Stimulated activated CD4-positive, alpha-beta T cell treated with anti-CD3 and anti-CD28 coated beads, Interleukin-1b, Interleukin-23, amount 100 ng/mL, for 1 hour (primary cell): ENCODE measurements at places on chromosomes 11 and 22.

DNA sequence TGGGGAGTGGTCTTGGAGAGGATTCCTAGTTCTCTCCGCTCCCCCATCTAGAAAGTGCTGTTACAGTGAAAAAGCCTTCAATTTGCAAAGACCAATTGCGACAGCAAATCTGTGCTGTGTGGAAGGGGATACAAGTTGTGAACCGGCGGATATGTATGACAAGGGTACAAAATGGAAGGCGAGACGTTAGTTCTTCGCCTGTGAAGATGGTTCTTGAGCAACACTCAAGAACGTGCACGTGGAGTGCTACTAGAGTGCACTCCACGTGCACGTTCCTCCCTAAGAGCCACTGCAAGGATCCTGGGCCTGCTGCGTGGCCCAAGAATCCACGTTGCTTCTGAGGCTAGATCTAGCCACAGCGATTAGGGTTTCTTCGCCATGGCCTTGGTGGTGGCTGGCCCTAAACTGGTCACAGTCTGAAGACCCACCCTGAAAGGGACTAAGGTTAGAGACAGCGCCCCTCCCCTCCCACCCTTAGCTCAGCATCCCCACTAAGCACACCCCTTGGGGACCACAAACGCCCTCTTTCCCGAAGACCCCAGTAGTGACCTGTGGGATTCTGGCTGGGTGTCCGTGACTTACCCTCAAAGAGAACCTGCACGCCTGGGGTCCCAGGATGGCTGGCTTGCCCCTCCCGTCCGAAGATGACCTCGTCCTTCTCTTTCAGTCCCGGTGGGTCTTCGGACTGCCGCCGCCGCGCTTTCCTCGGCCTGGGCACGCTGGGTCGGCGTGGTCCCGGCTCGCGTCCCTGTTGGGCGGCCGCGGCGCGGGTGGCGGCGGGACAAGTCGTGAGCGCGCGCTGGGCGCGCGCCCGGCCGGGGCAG, 519 bp upstream of the PDE3B start:
- DNase-seq, result peak; percentile 30

- no peak for DNase-seq
Measured at GRCh38 chr11:28673691-28674432, 565.7 kb downstream of the METTL15 start.

GRCh38 chr11:61124574-61125309, 22.5 kb downstream of the CD5 start:
- no peak for DNase-seq

GRCh38 chr11:77497368-77497767, 23.5 kb upstream of the PAK1 start:
- DNase-seq, result no peak

GRCh38 chr11:59186130-59186594, 14.2 kb downstream of the DTX4 start:
- DNase-seq, result no peak

- DNase-seq, result no peak
Measured at GRCh38 chr11:114163229-114163631, 103.7 kb downstream of the ZBTB16 start.

- no peak for DNase-seq
Measured at GRCh38 chr11:9380773-9381172, 3.7 kb upstream of the IPO7 start.

GRCh38 chr11:66857234-66857926, 516 bp downstream of the LRFN4 start:
- DNase-seq, result no peak

DNA sequence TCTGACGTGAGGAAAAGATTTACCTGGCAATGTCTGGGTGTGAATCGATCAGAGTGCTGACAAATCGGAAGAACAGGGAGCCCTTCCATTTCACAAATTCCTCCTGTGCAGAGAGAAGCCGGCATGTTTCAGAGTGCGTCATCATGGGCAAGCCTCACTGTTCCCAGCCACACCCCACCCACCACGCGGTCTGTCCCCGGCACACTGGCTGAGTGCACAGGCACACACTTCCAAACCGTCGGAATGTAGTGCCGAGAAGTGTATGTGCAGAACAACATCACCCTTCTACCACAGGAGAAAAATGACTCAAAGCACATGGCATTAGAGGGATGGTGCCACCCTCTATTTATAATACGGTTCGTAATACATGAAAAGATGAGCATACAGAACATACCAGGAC, 47.5 kb downstream of the NCAPD3 start:
- no peak for DNase-seq

GRCh38 chr11:38315151-38315550, 1717.1 kb upstream of the RAG2 start:
- DNase-seq, result no peak

GRCh38 chr11:95991545-95991944, 67.6 kb upstream of the MTMR2 start:
- DNase-seq, result no peak

DNA sequence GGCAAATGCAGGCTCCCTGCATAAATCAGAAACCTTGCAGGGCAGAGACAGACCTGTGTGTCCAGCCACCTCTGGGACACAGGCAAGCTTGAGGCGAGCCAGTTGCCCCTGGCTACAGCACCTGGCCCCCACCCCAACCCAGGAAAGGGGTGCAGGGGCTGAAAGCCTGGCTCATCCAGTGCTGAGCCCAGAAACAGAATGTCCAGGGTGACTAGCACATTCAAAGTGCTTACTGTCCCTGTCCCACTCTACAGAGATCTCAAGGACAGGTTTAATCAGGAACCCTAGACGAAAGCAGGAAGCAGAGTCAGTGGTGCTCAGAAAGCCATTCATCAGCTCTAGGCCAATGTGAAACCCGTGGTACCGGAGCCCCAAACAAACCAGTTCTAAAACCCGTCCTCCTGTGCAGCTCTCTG, 31.9 kb downstream of the PLEKHA7 start:
- DNase-seq, result no peak

GRCh38 chr22:35138521-35138920, 72.6 kb downstream of the ISX start:
- no peak for DNase-seq

DNA sequence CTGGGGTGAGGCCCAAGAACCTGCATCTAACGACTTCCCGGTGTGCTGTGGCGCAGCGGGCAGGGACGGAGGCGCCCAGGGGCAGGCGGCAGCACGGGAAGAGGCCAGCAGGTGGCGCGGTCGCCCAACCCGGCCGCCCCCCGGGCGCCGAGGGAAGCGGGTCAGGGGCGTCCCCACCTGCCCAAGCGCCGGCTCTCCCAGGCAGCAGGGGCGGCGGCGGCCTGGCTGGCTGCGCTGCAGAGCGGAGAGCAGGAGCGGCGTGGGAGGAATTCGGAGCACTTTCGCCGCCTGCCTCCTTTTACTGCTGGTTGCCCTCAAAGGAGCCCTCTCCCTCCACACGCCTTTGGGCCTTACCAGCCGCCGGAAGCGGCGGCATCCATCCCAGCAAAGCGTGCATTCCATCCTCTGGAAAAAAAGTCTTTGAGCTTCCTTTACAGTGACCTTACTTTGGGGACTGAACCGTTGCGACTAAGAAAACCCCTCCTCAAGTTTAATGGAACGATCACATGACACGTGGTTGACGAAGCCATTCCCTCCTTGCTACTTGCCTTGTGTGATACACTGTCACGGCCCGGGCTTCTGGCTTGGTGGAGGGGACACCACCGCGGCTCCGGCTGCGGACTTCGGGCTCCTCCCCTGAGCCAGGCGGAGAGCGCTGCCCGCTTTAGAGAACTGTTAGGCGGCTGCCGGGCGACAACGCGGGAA, 106.8 kb upstream of the CLMP start:
- DNase-seq, result peak; percentile 28

DNA sequence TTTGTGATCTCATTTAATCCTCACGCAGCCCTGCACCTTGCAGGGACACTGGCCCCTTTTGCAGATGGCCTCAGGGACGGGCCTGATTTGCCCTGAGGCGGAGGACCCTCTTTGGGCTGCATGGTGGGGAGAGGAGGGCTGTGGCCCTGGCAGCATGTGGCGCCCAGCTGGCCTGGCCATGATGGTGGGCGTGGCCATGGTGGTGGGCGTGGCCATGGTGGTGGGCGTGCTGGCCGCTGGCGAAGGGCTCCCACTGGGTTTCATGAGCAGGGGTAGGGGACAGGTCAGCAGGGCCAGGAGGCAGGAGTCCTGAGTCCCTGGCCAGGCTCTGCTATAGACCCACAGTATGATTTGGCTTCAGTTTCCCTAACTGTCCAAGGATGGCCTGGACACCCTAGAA, 13.1 kb downstream of the WNT11 start:
- DNase-seq, result no peak

DNA sequence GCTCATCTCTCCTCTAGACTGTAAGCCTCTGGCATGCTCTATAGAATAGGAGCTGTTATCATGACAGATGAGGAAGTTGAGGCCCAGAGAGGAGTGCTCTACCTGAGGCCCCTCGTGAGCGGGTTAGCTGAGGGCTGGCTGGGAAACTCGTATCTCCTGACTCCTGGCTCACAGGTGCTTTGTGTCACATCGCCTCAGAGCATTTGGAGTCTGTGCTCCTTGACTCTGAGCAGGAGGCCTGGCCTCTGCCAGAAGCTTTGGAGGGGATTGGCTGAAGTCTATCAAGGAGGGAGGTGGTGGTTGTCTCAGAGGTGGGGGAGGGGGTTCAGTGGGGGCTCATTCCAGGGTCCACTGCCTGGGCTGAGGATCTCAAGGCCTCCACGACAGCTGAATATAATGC, 7.4 kb downstream of the KCNC1 start:
- DNase-seq, result no peak

- no peak for DNase-seq
Measured at GRCh38 chr22:36317658-36318271, 64.8 kb downstream of the APOL1 start.

- no peak for DNase-seq
Measured at GRCh38 chr11:86565801-86566312, 106.6 kb downstream of the ME3 start.

DNA sequence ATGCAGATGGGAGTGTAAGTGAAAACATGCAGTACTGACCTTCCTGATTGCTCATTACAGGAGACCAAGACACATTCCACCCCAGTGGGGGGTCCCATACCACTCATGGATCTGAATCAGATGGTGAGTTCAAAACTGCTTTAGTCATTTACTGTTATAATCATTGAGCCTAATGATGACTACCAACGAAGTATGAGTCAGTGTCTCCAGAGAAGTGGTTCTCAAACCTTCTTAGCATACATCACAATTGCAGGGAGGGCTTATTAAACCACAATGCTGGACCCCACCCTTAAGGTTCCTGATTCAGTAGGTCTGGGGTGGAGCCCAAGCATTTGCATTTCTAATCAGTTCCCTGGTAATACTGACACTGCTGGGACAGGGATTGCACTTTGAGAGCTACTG, 75.8 kb downstream of the CD44 start:
- no peak for DNase-seq

- DNase-seq, result no peak
Measured at GRCh38 chr22:31944700-31945442, 536 bp downstream of the YWHAH start.

DNA sequence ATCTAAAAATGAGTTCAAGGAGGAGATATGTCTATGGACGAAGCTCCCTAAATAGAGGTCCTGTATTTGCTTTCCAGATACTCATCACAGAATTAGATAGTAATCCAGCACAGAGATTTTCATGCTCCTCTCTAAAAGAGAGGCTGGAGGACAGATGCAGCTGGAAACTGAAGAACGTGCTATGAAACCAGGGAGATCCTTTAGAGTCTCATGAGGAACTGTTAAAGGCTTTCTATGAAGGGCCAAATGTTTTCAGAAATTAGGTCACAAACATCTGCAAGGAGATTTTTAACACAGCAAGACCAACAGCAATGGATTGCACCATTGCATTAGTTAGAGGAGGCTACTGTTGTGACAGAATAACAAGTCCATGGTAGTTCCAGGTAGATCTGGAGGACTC, 95.6 kb upstream of the ARHGAP20 start:
- no peak for DNase-seq

GRCh38 chr11:62671236-62671607, 251 bp upstream of the UQCC3 start:
- no peak for DNase-seq

GRCh38 chr11:87878373-87878825, 296.8 kb downstream of the RAB38 start:
- no peak for DNase-seq

DNA sequence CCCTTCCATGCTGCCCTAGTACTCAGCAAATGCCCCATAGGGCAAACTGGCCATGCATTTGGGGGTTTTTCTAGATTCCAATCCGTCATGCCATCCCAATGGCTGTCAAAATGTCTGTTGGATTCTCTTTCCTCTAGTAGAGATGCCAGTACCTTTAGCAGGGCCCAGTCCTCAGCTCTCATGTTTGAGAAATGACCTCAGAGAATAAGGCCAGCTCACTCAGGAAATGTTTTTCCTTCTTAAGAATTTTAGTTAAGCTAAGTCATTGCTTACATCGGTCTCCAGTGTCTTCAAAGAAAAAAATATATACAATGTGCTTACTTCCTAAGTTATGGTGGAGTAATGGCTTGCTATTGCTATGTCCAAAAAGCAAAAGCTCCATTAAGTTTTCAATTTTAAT, 14.1 kb upstream of the ALKBH3 start:
- no peak for DNase-seq

DNA sequence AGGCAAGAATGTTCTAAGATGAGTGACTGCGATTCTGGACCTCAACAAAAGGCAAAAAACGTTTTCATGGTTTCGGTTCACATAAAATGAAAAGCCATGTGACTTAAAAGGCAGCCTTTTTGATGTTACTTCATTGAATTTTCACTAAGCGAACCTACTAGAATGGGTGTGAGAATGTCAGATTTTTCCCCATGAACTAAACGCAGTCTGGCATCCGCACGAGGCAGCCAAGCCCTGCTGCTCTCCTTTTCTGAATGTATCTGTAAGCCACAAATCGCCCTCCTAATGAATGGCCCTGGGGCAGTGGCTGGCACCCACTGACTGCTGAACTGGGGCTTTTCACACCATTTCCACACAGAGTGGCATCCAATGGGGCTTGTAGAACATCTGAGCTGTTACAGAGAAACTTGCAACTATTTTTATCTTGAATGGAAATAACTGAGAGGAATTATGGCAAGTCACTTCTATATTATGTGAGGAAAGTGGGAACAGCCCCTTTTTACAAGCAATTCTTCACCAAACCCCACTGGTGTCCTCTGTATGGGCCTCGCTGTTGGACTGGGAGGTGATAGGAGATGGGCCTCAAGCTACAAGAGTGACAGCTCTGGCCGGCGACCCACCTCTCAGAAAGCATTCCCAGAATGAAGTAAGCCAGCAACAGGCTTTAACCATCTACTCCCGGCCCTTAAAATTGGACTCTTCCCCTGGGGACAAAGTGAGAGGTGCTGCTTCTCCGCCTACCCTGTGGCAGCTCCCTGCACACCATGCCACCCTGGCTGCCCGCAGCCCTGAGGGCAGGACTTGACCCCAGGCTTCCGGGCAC, 29.4 kb downstream of the PPP2R1B start:
- DNase-seq, result no peak

DNA sequence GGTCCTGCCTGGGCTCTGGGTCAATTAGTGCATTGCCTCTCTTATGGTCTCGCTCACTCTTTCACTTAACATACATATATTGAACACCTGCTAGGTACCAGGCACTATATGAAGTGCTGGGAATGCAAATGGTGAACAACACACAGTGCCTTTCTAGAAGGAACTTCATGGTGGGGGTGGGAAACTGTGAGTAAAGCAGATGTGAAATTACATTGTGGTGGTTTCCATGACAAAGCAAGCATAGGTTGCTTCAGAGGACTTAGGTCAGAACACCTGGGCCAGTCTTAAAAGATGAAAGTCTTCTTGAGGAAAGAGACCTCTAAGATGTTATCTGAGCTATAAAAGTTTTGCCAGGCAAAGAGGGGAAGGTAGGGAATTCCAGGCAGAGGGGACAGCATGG, 231.3 kb downstream of the BUD13 start:
- DNase-seq, result no peak
